ENCODE measurements at places on chromosomes 12 and 14. TPM values are rescaled to one million over a fixed set of nuclear protein-coding genes. Genes with fewer than 3 reads are reported as not detected.

GRCh38 chr14:102479777-102480176, 29.8 kb downstream of the ANKRD9 start:
- DNase-seq, result no peak

CAPZA3 gene
- not detected for total RNA-seq

TBX3 gene
- total RNA-seq, result not detected

TEAD4 gene
- total RNA-seq, result not detected

DNA sequence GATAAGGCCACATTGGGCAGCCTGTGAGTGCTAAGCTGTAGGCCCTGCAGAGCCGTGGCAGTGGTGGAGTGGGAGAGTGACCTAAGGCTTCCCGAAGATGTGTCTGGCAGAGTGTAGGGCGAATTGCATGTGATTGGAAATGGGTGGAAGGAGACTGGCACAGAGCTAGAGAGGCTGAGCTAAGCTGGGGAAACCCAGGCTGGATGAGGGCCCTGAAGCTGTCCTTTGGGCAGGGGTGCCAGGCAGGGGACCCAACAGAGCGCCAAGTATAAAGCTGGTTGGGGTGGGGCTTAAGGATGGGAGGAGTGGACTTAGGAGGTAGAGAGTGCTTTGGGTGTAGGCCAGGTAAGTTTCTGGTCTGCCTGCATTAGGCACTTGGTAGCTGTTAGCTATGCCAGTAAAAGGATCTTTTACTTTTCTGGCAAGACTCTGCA, 47.9 kb downstream of the WDR20 start:
- no peak for DNase-seq

- no peak for DNase-seq
Measured at GRCh38 chr12:91677556-91677955, 468.1 kb downstream of the BTG1 start.

GPD1 gene
- 0.91 TPM for total RNA-seq

NUP37 gene
- 49.2 TPM for total RNA-seq

COX8C gene
- not detected for total RNA-seq

DNA sequence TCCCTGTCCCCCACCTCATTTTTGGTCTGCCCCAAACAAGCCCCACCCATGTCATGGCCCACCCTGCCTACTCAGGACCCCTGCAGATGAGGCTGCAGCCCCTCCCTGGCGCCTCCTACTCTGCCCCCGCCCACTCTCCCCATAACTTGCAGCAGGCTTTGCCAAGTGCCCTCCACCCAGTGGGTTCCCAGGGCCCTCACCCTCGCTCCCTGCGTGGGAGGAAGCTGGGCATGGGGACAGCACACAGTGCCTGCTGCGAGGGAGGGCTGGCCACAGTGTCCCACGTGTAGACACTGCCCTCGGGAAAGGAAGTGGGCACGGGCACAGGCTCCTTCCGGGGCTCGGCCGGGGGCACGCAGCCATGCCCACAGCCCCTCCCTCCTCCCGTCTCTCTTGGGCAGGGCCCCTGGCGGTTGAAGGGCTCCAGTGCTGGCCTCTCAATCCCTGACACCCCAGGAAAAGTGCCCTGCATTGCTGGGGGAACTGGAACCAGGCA, 9.4 kb downstream of the AKT1 start:
- no peak for DNase-seq

TMX1 gene
- total RNA-seq, result 43.3 TPM

TSPAN11 gene
- total RNA-seq, result not detected

- peak; percentile 70 for DNase-seq
Measured at GRCh38 chr14:68283378-68284123, 464.0 kb downstream of the RAD51B start.

DNA sequence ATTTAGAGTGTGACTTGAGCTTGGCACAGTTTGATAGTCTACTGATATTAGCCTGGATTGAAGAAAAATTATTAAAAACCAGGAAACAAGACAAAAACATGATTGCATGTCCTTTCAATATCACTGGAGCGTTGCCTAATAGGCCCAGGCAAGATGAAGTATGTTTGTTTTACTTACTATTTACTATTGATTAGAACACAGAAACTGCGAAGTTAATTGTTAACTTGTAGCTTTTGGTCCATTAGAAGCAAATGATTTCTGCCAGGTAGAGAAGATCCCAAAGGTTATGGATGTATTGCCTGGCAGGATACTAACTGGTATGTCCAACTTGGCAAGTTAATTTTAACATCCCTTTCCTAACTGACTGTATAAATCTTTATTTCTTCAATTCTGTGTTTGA, 268.9 kb downstream of the ETNK1 start:
- no peak for DNase-seq

DNA sequence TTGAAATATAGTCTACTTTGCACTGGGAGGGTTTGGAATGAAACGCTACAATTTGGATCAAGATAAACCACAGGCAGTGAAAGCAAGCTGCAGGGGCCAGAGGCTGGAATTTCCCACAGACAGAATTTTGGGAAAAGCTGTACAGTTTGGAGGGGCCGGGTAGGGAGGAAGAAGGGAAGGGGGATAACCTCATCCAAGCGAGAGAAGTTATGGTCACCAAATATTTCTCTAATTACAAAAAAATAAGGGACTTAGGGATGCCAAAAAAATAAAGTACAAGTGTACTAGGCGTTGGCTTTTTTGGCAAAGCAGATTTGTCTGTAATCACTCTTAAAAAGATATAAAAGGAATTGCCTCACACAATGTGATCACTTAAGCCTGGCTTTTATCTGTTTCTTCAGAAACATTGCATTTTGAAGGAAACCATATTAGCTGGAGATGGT, 31.2 kb upstream of the ADGRD1 start:
- DNase-seq, result no peak

RASSF9 gene
- not detected for total RNA-seq

RNFT2 gene
- 11.4 TPM for total RNA-seq

DNA sequence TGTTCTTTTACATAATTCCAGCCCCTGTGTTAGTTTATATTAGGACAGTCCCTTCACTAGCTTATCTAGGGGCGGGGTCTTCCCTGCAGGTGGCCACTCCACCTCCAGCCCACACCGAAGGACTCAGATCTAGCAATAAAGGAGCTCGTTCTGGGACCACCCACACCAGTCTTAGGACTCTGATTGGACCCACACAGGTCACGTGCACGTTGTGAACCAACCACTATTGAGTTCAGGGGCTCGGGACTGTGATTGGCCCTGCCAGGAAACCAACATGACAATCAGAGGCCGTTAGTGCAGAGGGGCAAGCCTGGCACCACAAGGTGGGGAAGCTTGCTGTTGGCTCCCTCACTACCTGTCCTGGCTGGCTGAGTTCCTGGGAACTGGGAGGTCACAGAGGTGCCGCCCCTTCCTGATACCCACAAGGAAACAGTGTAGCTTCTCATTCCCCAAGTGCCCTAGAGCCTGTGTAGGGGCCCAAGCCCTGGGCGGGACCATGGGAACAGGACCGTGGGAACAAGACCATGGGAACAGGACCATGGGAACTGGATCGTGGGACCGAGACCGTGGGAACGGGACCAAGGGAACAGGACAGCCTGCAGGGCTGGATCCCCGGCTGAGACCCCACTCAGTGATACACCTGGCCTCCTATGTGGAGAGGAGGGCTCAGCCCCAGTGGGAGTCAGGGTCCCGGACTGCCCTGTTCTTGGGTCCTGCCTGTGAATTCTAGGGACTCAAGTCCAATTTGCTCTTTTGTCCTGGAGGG, 297.8 kb downstream of the ADGRD1 start:
- DNase-seq, result no peak

- no peak for DNase-seq
Measured at GRCh38 chr14:100419856-100420255, 96.7 kb downstream of the SLC25A47 start.

SENP1 gene
- total RNA-seq, result 43.4 TPM

GRCh38 chr12:42056130-42056529, 88.5 kb downstream of the GXYLT1 start:
- no peak for DNase-seq

GRCh38 chr14:22580625-22581024, 8.4 kb downstream of the DAD1 start:
- no peak for DNase-seq

DNA sequence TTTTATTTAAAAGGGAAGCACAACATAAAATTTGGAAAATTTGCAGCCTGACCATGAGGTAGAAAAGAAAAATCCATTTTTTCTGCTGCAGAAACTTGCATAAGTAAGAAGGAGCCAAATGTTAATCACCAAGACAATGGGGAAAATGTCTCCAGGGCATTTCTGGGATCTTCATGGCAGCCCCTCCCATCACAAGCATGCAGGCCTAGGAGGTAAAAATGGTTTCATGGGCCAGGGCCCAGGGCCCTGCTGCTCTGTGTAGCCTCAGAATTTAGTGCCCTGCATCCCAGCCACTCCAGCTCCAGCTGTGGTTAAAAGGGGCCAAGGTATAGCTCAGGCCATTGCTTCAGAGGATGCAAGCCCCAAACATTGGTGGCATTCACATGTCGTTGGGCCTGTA, 735.6 kb downstream of the GALC start:
- DNase-seq, result no peak

DNA sequence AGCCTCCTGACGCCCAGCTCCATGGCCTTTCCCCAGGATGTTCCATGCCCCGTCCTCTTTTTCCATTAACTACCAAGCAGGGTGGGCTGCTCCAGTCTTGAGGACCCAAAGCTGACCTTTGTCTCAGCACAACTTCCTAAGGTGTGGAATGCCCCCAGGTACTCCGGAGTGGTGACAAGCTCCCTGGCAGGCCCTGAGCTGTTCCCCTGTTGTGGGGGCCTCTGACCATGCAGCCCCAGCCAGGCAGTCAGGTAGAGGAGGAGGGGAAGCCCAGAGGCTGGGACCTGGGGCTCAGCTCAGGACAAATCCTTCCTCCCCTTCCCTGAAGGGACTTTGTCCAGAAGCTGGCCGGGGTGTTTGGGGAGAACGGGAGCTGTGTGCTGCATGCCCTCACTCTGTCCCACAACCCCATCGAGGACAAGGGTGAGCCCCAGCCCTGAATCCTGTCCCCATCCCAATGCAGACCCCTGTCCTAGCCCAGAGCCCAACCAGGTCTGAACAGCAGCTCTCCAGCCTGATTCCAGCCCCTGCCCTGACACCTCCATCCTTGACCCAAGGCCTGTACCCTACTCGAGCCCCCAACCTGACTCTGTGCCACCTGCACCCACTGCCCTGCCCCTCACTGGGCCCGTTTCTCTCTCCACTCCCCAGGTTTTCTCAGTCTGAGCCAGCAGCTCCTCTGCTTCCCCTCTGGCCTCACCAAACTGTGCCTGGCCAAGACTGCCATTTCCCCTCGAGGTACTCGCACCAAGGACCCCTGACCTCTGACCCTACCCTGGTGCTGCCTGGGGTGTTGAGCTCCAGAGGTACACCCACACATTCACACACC, 4.4 kb downstream of the CARMIL3 start:
- peak; percentile 30 for DNase-seq

AVPR1A gene
- not detected for total RNA-seq

- no peak for DNase-seq
Measured at GRCh38 chr12:105239304-105239703, 3.3 kb upstream of the APPL2 start.

DNA sequence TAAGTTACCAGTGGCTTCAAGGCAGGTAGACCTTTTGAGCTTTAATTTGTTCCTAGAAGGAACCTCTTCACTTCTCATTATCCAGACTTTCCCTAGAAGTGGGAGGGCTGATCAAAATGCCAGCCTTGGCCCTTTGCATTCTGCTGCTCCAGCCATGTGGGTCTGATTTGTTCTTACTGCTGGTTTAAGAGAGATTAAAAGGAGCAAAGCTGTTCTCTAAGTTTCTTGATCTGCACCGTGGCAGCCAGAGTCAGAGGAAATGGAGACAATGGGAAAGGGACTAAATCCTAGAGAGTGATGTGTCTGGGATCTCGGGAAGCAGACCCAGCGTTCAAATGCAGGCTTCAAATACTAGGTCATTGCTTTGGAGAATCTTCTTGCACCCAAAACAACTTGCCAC, 759.7 kb downstream of the DIO2 start:
- DNase-seq, result no peak

ADAM21 gene
- total RNA-seq, result not detected

- no peak for DNase-seq
Measured at GRCh38 chr12:1355396-1355795, 239.0 kb downstream of the FBXL14 start.

DNA sequence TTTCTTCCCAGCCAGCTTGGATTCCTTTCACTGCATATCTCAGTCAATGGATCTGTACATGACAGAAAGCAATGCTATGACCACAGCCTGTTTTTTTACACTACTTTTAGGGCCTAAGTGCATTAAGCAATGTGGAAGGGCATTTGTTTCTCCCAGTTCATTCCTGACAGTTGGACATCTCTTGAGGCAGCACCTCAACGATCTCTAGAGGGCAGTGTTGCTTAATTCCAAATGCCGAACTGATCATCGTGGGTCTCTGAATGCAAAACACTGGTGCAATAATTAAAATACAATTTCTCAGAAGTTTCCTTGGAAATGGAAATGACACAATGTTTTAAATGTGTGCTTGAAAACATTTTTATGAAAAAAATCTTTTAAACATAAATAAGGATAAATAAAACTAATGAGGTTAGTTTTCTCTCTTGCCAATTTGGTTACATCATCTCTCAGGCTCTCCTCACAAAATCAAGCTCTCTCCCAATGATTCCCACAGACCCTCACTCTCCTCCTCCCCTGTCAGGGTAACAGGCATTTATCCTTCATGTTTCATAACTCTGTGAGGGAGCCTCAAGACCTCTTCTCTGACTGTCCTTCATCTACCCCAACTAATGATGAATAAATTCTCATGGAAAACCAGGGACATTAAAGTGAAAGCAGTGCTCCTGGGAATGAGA, 192.4 kb upstream of the SLC16A7 start:
- DNase-seq, result no peak

GRCh38 chr12:71208053-71208685, 50.4 kb upstream of the TSPAN8 start:
- no peak for DNase-seq

DNA sequence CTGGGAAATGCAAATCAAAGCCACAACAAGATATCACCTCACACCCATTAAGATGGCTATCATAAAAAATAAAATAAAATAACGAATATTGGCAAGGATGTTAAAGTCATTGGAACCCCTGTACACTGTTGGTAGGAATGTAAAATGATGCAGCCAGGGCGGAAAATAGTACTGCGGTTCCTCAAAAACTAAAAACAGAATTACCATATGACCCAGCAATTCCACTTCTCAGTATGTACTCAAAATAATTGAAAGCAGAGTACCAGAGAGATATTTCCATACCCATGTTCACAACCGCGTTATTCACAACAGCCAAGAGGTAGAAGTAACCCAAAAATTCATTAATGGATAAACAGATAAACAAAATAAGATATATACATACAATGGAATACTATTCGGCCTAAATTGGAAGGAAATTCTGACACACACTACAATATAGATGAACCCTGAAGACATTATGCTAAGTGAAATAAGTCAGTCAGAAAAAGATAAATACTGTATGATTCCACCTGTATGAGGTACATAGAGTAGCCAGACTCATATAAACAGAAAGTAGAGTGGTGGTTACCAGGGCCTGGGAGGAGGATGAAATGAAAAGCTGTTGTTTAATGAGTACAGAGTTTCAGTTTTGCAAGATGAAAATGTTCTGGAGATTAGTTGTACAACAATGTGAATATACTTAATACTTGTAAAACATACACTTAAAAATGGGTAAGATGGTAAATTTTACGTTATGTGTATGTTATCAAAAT, 84.6 kb downstream of the TXNDC16 start:
- no peak for DNase-seq

GRCh38 chr12:50924131-50924438, 28.3 kb upstream of the HIGD1C start:
- no peak for DNase-seq

GRCh38 chr14:80605536-80605935, 336.0 kb downstream of the CEP128 start:
- DNase-seq, result no peak

GRCh38 chr14:56046546-56046945, 71.7 kb upstream of the PELI2 start:
- DNase-seq, result no peak

PIK3C2G gene
- total RNA-seq, result not detected

ZNF385A gene
- total RNA-seq, result 1.4 TPM

DYNLL1 gene
- total RNA-seq, result 153 TPM

FOXN4 gene
- not detected for total RNA-seq
